Hepatocyte (in vitro differentiated cells): ENCODE measurements at places on chromosomes 2 and 18. TPM values are rescaled to one million over a fixed set of nuclear protein-coding genes. Genes with fewer than 3 reads are reported as not detected.

- peaks cover 20% of the 10 kb centered on the region for H3K4me1 ChIP-seq
- H3K27me3 ChIP-seq: no peaks in the 10 kb centered on the region
- DNase-seq: no peak
- no peak overlapping the region for H3K27ac ChIP-seq
Observed at GRCh38 chr2:215797676-215798075, 215.7 kb downstream of the MREG start.

GRCh38 chr18:47113796-47114540 is 36.3 kb downstream of the HDHD2 start:
- no peaks in the 10 kb centered on the region for H3K27me3 ChIP-seq
- no peak for DNase-seq

Gene DCC
- 1.8 and 3.5 TPM in 2 replicates for total RNA-seq

- DNase-seq: no peak
- no peaks in the 10 kb centered on the region for H3K4me1 ChIP-seq
- no peaks in the 10 kb centered on the region for H3K27me3 ChIP-seq
- no peaks in the 10 kb centered on the region for H3K36me3 ChIP-seq
Observed at GRCh38 chr2:228063558-228063957, 117.9 kb downstream of the SPHKAP start.

Gene MRPS5
- total RNA-seq: 44.3 and 44.4 TPM in 2 replicates

Gene RMDN2
- total RNA-seq: 14.6 and 16.5 TPM in 2 replicates

Gene GKN2
- not detected in 2 replicates for total RNA-seq

Gene ITPRIPL1
- total RNA-seq: 2.0 TPM in 2 replicates

DNA sequence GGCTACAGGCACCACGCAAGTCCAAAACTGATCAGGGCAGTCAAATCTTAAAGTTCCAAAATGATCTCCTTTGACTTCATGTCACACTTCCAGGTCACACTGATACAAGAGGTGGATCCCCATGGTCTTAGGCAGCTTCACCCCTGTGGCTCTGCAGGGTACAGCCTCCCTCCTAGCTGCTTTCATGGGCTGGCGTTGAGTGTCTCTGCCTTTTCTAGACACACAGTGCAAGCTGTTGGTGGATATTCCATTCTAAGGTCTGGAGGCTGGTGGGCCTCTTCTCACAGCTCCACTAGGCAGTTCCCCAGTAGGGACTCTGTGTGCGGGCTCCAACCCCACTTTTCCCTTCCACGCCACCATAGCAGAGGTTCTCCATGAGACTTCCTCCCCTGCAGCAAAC is 838.2 kb upstream of the CHAC2 start:
- H3K27ac ChIP-seq: no peak overlapping the region
- no peaks in the 10 kb centered on the region for H3K36me3 ChIP-seq
- H3K4me1 ChIP-seq: peaks cover 9% of the 10 kb centered on the region
- no peaks in the 10 kb centered on the region for H3K27me3 ChIP-seq
- H3K4me3 ChIP-seq: no peak overlapping the region
- DNase-seq: no peak

DNA sequence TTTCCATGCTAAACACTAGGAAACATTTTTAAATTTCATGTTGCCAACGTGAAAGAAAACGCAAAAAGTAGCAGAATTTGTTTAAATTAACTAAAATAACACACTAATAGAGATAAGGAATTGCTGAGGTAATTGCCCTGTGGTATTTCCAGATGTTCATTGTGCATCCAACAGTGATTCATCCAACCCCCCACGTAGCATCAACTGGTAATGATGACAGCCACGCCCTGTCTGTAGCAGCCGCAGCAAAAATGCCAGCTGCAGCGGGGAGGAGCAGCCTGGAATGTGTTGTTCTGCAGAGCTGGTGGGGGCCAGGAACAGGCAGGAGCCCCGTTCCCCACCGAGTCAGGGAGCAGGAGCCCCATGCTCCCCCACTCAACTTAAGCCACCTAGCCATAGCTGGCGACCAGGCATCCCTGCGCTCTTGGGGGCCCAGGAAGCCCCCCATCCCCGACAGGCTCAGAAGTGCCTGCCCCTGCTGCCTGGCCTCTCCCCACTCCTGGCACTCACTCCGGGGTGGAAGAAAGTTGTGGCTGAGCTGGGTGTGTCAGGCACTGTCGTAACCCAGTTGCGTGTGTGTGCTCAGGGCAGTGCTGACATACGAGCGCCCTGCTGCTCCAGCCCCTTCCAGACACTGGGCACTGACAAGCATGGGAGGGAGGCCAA is 695.1 kb upstream of the ACVR2A start:
- no peaks in the 10 kb centered on the region for H3K4me1 ChIP-seq
- H3K27ac ChIP-seq: no peak overlapping the region
- no peaks in the 10 kb centered on the region for H3K27me3 ChIP-seq
- H3K36me3 ChIP-seq: no peaks in the 10 kb centered on the region
- H3K4me3 ChIP-seq: no peak overlapping the region
